H54 (cell line): ENCODE measurements at places on chromosomes 5 and 9.

GRCh38 chr5:134507452-134507851 lies 18.0 kb upstream of the JADE2 start:
- DNase-seq: no peak

GRCh38 chr5:45109636-45110035 lies 300.9 kb downstream of the MRPS30 start:
- no peak for DNase-seq

DNA sequence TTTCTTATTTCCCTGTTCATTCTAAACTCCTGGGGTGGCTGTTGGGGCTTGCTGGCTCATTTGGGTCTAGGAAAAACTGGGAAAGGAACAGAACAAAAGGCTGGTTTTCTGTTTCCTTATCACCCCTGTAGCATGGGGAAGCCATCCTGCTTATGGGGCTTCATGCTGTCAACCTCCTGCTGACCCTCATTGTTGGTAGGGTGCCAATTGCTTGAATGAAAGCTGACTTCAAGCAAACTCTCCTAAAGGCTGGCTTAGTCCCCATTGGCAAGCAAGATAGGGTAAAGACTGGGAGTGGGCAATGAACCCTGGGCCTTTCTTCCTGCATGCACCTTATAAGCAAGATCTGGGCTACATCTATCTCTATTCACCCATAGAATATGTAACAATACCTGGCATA lies 511.6 kb downstream of the DMAC1 start:
- no peak for DNase-seq

DNA sequence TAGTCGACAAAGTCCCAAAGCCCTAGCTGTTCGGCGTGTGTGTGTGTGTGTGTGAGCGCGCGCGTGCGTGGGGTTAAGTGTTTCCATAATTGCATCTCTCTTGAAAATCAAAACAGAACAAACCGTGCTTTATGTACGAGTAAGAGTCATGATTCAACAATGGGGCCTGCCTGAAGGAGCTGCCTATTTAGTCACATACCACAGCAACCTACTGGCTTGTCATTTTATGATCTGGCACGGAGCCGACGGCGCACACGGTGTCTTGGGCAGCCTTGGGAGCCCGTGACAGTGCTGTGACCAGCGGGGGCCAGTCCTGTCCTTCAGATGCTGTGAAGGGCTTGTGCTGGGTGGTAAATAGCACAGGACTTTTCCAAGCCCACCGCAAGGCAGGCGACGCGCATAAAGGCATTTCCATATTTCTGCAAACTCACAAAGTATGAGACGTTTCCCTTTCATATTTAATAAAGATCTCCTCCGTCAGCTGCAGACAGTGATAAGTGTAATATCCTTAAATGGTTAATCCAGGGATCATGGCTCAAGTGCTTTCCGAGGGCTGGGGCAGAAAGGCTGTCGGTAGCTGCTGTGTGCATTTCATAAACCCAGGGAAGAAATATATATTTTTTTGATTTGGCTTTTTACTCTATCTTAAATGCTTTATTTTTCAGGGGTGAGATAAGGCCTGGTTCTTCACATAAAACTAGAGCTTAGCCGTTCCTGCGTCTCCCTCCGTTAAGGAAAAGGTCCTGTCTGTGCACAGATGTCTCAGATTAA lies 270.2 kb upstream of the IRX1 start:
- DNase-seq: no peak

- DNase-seq: no peak
Observed at GRCh38 chr9:79694208-79694607, 122.4 kb downstream of the TLE4 start.

DNA sequence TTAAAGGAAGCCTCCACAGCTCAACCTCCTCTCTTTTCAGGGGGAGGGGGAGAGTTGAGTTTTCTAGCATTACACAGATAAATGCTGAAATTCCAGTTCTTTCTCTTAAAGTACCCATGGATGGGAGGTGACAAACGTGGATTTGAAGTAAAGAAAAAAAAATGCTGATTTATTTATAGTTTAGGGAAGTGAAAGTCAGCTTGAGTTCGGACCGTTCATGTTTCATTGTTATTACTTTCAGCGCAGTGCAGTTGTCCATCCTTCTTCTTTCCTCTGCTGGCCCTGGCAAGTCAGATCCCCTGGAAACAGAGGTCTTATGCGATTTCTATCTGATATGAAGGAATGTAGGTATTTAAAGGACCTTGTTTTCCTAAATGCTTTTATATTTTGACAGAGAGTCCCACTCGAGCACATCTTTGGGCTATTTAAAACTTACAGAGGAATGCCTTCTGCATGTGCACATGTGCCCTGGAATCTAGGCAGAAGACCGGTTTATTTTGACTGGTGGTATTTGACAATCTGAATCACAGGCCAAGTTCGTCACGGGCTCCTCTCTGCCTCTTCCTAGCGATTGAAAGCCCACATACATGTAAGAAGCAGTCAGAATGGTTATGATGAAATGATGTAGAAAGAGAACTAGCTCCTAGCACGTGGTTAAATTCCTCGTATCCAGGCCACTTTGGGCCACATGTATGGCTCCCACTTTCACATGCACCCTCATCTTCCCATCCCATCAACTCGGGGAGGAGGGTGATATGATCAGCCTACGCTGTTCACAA lies 385.2 kb upstream of the KLF4 start:
- no peak for DNase-seq

DNA sequence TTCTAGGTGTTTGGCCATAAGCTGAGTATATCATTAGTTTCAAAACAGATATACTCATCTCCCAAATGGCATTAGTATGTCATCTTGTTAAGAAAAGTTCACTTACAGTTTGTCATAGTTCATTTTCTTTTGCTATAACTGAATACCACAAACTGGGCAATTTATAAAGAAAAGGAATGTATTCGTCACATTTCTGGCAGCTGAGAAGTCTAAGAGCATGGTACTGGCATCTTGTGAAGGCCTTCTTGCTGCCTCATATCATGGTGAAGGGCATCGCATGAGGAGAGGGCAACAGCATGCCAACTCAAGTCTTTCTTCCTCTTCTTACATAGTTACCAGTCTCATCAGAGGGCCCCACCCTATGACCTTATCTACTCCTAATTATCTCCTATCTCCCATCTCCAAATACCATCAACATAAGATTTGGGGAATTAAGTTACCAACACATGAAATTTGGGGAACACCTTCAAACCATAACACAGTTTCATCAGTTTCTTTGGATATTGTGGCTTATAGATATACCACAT lies 20.4 kb upstream of the ITGA1 start:
- DNase-seq: no peak

- DNase-seq: no peak
Observed at GRCh38 chr5:18491349-18491748, 857.1 kb downstream of the TAF11L14 start.

- no peak for DNase-seq
Observed at GRCh38 chr9:83106263-83106662, 43.3 kb upstream of the RASEF start.

DNA sequence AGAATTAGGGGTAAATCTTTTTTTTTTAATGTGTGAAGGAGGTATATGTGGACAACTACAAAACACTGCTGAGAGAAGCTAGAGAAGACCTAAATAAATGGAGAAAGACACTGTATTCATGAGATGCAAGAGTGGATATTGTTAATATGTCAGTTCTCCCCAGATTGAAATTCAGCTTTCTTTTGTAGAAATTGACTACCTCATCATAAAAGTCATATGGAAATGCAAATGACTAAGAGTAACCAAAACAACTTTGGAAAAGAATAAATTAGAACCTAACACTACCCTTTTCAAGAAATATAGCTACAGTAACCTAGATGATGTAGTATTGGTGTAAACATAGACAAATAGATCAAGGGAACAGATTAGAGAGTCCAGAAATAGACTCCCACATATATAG lies 400.7 kb downstream of the ADGRV1 start:
- no peak for DNase-seq

DNA sequence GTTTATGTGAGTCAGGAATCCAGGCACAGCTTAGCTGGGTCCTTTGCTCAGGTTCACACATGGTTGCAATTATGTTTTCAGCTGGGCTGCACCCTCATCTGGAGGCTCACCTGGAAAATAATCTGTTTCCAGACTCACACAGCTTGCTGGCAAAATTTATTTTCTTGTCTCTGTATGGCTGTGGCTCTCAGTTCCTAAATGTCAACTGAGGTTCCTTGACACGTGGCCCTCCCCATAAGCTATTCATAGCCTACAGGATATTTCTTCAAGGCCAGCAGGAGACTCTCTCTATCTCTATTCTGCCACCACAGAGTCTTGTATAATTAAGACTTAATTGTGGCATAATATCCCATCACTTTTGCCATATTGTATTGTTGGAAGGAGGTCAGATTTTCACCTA lies 732.0 kb downstream of the CDH18 start:
- DNase-seq: no peak
